Stimulated activated CD8-positive, alpha-beta memory T cell treated with anti-CD3 and anti-CD28 coated beads, Interleukin-15, amount 100 ng/mL, for 4 hours (primary cell): ENCODE measurements at places on chromosomes 7 and 10.

GRCh38 chr10:50286996-50287803 is 35.9 kb upstream of the ASAH2 start:
- no peak for DNase-seq

- DNase-seq: no peak
Observed at GRCh38 chr7:123836656-123837055, 8.3 kb upstream of the HYAL4 start.

DNA sequence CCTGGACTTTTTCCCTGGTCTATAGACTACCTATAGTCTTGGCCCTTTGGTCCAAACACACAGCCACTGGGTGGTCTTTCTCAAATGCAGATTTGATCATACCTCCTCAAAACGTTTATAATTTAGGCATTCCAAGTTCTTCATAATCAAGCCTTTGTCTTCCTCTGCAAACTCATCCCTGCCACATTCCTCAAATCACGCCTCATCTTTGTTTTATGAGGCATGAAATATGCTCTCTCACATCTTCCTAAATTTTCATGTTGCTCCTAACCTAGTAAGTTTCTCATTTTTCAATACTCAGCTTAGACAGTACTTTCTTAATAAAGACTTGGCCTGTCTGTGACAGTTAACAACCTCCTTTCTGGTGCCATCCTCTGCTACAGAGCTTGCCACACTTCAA is 10.9 kb upstream of the HERC4 start:
- DNase-seq: no peak

DNA sequence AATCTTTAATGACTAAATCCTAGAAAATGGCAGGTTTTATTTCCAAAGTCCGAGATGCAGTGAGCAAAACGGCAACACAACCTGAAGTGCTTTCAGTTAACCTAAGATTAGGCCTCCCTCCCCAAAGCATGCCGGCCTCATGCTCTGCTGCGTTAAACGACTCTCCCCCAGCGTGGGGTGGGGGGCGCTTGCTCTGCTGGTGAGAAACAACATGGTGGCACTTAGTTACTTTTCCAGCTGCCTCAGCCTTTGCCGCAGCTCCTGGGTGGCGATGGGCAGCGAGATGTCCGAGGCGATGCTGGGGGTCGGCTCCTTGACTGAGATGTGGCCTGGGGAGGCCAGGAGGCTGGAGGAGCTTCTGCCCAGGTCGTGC is 36.7 kb upstream of the NCAPG2 start:
- no peak for DNase-seq

- no peak for DNase-seq
Observed at GRCh38 chr10:119481781-119482426, 60.6 kb downstream of the RGS10 start.
